ENCODE measurements at places on chromosomes 5 and 9. TPM values are rescaled to one million over a fixed set of nuclear protein-coding genes. Genes with fewer than 3 reads are reported as not detected.

DNA sequence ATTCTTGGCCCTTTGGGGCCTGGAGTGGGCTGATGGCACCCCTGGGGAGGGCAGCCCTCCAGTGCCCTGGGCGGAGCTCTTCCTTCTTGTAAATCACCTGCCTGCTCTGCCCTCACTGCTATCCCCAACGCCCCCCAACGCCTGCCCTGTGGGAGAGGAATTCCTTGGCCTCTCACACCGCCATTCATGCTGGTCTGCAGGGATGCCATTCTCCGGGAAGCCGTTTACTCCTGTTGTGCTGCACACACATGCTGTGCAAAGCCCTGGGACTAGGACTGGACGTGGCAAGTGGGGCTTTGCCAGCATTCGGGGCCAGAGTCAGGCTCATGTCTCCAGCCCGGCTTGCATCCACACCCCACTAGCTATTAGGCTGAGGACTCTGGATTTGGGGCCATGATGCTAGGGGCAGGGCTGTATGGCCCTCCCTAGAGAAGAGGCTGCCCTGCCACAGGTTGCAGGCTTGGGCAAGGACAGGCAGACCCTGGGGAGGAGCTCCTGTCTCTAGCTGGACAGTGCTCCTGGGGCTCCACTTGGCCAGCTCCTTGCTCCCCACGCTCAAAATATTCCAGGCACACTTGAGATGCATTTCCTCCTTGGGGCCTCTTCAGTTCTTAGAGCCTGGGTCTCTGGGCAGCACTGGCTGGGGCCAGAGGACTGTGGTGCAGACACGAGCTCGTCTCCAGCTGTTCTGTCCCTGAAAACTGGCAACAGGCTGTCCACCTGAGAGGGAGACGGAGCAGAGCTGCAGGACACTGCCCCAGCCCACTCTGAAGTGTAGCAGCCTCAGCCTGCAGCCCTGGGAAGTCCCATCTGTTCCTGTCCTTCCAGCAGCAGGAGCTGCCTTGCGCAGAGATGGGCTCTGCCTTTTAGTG, 226.9 kb downstream of the CACNA1B start:
- H3K27me3 ChIP-seq, result no peaks in the 10 kb centered on the region
- no peaks in the 10 kb centered on the region for H3K36me3 ChIP-seq
- H3K4me1 ChIP-seq, result no peaks in the 10 kb centered on the region
- H3K4me3 ChIP-seq, result no peak overlapping the region
- DNase-seq, result no peak
- no peak overlapping the region for H3K27ac ChIP-seq

GRCh38 chr5:67900514-67900913, 315.0 kb upstream of the PIK3R1 start:
- H3K36me3 ChIP-seq, result no peaks in the 10 kb centered on the region
- H3K27me3 ChIP-seq, result no peaks in the 10 kb centered on the region
- H3K4me3 ChIP-seq, result no peak overlapping the region
- H3K4me1 ChIP-seq, result no peaks in the 10 kb centered on the region
- no peak overlapping the region for H3K27ac ChIP-seq

The PWWP2A gene
- total RNA-seq, result 24.0 TPM

DNA sequence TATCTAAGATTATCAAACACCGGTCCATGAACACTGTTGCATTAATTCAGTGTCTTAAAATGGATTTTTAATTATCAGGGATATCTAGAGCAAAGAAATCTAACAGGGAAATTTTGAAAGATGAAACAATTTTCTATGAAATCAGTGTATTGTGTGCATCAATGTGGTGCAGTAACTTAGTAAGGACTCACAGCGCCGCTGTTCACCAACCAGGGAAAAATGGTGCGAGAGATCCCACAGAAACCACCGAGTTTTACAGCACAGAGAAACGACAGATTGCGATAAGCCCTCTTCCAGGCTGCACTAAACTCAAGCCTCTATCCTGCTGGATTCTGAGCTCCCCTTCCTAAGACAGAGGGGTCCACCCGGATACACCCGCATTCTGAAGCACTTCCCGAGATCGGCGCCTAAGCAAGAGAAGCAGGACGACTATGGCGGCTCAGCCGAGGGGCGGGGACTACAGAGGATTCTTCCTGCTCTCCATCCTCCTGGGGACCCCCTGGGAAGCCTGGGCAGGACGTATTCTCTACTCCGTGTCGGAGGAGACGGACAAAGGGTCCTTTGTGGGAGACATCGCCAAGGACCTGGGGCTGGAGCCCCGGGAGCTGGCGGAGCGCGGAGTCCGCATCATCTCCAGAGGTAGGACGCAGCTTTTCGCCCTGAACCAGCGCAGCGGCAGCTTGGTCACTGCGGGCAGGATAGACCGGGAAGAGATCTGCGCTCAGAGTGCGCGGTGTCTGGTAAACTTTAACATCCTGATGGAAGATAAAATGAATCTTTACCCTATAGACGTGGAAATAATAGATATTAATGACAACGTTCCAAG, at the start of gene PCDHGA7:
TSS of gene PCDHGA7 (plus strand) at position 274 of the 826 bp plus-strand sequence. CDS start at position 432, 158 bp downstream.
- H3K27me3 ChIP-seq, result peaks cover 11% of the 10 kb centered on the region
- H3K4me3 ChIP-seq, result peak within 1 kb of the TSS; percentile 29
- no peaks in the 10 kb centered on the region for H3K36me3 ChIP-seq
- H3K4me1 ChIP-seq, result no peaks in the 10 kb centered on the region
- no peak for DNase-seq
- H3K27ac ChIP-seq, result no peak within 1 kb of the TSS

DNA sequence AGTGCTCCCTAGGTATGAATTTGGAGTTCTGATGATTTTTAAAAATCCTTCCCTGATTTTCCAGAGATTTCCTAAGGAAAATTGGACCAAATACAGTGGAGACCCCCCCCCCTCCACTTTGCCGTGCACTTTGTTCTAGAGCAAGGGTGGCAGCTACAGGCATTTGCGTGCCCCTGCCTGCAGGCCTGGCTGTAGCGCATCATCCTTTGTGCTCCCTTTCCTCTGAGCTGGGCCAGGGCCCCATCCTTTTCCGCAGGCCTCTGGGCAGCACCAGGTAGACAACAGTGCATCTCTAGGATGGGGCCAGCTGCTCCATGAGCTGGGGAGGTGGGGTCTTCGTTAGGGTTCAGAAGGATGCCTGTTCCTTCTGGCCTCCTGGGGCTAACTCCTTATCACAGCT, 39.6 kb downstream of the TRIO start:
- no peak overlapping the region for H3K27ac ChIP-seq
- DNase-seq, result no peak
- H3K27me3 ChIP-seq, result no peaks in the 10 kb centered on the region

DNA sequence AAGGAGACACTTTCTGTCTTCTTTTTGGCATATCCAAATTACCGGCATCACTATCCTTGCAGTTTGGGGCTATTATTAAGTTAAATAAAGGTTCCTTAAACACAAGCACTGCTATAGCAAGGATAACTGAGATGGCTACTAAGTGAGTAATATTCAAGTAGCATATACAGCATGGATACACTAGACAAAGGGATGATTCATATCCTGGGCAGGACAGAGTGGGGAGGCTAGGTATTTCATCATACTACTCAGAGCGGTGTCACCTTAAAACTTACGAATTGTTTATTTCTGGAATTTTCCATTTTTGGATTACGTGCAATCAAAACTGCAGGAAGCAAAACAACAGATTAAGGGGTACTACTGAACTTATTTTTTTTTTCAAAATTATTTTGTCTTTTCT, 54.1 kb downstream of the FER start:
- no peaks in the 10 kb centered on the region for H3K4me1 ChIP-seq
- H3K4me3 ChIP-seq, result no peak overlapping the region
- DNase-seq, result no peak
- no peak overlapping the region for H3K27ac ChIP-seq
- H3K27me3 ChIP-seq, result no peaks in the 10 kb centered on the region

DNA sequence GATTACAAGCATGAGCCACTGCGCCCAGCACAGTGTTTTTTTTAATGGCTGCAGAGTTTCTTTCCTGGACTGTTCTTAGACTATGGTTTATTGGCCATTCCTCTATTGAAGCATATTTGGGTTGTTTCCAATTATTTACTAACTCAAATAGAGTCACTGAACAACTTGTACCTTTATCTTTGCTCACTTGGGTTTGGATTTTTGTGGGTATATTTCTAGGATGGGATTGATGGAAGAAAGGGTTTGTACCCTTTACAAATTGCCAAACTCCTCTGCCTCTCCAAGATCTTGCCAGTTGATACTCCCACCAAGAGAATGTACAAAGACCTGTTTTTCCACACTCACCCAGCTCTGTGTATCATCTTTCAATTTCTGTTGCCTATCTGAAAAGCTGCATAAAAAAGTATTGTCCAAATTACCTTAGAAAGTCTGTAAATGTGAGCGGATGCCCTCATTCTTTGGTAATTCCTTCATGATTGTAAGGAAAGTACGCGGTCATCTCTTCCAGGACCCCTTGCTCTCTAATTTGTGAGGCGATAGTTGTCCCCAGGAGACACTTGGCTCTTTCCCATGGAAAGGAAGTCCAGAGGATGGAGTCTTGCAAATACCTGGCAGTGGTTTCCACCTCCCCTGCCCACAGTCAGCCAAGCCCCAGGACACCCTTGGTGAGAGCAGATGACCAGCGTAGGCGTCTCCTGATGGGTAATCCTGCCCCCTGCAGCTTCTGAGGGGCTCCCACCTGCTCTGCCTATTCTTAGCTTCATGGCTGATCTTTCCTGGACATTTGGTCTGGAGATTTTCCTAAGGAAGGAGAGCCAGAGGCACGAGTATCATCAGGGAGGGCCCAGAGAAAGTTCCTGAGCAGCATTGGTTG, 33.0 kb downstream of the ARHGEF37 start:
- H3K4me1 ChIP-seq, result no peaks in the 10 kb centered on the region
- no peaks in the 10 kb centered on the region for H3K36me3 ChIP-seq
- no peak overlapping the region for H3K27ac ChIP-seq
- DNase-seq, result no peak
- H3K4me3 ChIP-seq, result no peak overlapping the region
- H3K27me3 ChIP-seq, result no peaks in the 10 kb centered on the region

The LCN6 gene
- total RNA-seq, result not detected

GRCh38 chr5:105639511-105639910, 2031.2 kb downstream of the EFNA5 start:
- no peaks in the 10 kb centered on the region for H3K27me3 ChIP-seq
- H3K36me3 ChIP-seq, result no peaks in the 10 kb centered on the region
- H3K27ac ChIP-seq, result no peak overlapping the region
- H3K4me1 ChIP-seq, result no peaks in the 10 kb centered on the region
- H3K4me3 ChIP-seq, result no peak overlapping the region
- DNase-seq, result no peak

GRCh38 chr9:122143876-122144405, 15.6 kb downstream of the NDUFA8 start:
- peaks cover 25% of the 10 kb centered on the region for H3K36me3 ChIP-seq
- H3K27ac ChIP-seq, result no peak overlapping the region
- no peak overlapping the region for H3K4me3 ChIP-seq
- H3K27me3 ChIP-seq, result no peaks in the 10 kb centered on the region
- DNase-seq, result no peak

- no peak overlapping the region for H3K4me3 ChIP-seq
- H3K27ac ChIP-seq, result no peak overlapping the region
- no peak for DNase-seq
Observed at GRCh38 chr9:32401488-32401887, 17.0 kb downstream of the ACO1 start.

DNA sequence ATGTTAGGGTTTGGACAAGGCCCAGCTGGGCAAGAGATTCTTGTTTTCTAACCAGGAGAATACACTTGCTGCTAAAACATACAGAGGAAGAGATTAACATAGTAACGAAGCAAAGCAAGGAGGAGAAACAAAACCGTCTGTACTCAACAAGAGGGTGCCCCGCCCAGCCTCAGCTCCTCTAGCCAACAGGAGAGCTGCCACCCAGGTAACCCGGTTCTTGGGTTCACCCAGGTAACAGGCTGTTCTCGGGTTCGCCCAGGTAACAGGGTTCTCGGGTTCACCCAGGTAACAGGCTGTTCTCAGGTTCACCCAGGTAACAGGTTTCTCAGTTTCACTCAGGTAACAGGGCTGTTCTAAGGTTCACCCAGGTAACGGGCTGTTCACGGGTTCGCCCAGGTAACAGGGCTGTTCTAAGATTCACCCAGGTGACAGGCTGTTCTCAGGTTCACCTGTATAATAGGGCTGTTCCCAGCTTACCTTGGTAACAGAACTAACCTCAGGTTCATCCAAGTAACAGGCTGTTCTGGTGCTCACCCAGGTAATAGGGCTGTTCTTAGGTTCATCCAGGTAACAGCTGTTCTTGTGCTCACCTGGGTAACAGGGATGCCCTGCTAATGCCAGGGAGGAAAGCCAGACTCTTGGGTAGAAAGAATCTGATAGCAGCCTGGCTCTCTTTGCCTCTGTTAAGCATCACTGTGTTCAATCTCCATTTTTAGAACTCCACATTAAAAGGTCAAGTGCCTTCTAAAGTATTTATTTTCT, 271.6 kb downstream of the SYK start:
- no peaks in the 10 kb centered on the region for H3K4me1 ChIP-seq
- H3K27me3 ChIP-seq, result no peaks in the 10 kb centered on the region
- no peak overlapping the region for H3K4me3 ChIP-seq

DNA sequence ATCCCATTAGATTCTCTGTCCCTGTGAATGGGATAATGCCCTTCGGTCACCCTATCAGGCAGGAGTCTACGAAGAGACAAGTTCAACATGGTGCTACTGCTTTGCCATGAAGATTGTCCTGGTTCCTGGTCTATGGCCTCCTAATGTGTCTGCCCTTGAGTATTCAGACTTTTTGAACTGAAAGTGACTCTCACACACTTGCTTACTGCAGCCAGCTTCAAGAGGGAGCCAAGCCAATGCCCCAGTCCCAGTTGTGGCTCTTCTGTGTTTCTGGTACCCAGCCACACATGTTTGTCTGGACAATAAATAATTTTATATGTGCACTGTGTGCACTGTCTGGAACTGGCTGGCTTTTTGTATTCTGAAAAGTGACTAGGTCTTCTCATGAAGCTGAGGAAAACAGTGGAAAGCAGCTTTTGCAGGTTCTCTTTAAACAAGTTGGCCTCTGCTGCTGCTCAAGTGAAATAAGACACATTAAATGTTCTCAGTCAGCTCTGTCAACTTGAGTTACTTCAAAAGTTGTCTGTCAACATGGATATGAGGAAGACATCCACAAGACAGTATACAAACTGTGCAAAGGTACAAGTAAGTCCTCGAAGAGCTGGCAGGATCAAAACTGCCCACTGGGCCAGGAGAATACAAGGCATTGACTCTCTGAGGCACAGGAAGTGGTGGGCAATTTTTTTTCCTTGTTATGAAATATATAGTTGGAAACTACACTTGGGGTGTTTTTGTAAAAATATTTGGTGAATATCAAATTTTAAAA, 60.0 kb downstream of the ZNF608 start:
- no peak overlapping the region for H3K27ac ChIP-seq
- H3K4me1 ChIP-seq, result no peaks in the 10 kb centered on the region
- DNase-seq, result no peak
- no peak overlapping the region for H3K4me3 ChIP-seq
- no peaks in the 10 kb centered on the region for H3K36me3 ChIP-seq
- H3K27me3 ChIP-seq, result no peaks in the 10 kb centered on the region

The DEPDC1B gene
- total RNA-seq, result 14.7 TPM

Measured in CD8-positive, alpha-beta memory T cell (primary cell).